ENCODE measurements at places on chromosomes 5 and 9. TPM values are rescaled to one million over a fixed set of nuclear protein-coding genes. Genes with fewer than 3 reads are reported as not detected.

DNA sequence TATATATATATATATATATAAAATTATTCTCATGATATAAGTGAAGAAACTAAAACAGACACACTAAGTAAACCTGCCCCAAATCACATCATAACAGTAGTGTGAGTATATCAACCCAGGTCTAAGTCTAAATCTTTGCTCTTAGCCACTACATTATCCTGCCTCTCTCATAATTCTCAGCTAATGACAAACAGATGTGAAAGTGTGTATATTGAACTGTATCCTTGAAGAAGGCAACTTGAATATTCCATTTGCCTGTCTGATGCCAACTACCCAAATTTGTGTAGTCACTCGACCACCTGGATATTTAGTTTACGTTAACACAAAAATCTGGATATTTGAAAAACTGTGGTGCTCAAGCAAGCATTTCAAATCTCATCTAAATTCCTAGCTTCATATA is 97.4 kb downstream of the PPP2R2B start:
- DNase-seq, result no peak

DNA sequence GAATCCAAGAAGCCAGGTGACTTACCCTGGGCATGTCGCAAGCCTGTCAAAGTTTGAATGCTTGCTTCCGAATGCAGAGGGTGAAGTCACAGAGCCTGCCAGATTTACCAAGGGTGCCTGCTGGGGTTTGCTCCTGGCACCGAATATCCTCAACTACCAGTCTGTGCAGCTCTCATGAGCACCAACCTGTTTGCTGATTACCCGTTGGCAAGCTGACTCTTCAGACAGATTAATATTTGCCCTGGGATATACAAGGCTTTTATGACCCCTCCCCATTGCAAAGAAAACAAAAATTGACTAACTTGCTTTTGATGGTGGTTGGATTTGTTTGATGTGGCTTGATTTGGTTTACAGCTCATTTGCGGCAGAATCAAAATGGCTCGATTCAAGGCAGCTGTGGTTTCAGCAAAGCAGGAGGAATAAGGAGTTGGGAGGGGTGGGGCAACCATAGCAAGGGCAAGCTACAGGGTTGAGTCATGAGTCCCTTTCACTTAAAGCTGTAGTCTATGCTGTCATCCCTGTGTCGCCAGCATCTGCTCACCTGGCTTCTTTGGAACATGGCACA is 82.3 kb upstream of the AGXT2 start:
- DNase-seq, result peak; percentile 90

Gene HCN1
- total RNA-seq, result 0.52 TPM

- no peak for DNase-seq
Observed at GRCh38 chr9:105114318-105114717, 130.1 kb upstream of the SLC44A1 start.

GRCh38 chr9:115341426-115341825 is 223.5 kb upstream of the TNC start:
- peak; percentile 2 for DNase-seq

DNA sequence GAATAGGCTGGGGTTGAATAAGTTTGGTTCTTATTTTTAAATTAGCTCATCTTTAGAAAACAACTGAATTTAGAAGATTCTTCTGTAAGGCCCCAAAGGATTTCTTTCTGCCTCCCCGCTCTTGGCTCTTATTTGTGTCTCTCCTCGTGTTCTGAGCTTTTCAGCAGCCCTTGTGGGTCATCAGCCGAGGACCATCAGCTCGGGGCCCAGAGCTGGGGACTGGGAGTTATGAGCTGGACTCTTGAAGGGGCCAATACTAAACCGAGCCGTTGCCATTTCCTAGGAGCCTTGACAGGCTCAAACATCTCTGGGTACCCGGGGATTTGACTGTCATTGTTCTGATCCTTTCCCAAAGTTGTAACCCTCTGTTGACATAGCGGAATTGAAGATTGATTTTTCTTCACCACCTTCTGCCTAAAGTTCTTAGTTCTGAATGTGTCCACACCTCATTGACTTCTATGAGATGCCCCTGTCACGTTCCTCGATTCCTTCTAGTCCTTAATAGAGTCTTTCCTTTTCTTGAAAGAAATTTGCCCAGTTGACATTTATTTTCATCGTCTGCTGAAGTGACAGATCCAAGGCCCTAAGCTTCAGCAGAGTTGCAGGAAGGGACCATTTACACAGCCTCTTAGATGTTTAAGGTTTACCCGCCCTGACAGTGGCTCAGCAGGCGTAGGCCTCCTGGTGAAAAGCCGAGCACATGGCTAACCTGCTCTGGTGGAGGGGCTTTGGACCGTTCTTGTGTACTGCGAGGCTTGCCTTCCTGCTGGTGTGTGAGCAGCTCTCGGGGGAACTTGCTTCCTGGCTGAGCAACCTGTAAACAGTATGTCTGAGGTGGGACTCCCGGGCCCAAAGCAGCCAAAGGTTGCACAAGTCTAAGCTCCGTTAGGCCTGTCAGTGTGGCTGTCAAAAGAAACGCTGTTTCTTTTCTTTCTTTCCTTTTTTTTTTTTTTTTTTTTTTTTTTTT is 24.0 kb downstream of the ABL1 start:
- no peak for DNase-seq

Gene BTNL3
- 0.26 TPM for total RNA-seq

Gene RNF208
- 14.5 TPM for total RNA-seq

- no peak for DNase-seq
Observed at GRCh38 chr5:95063492-95063891, 221.4 kb downstream of the MCTP1 start.

Gene SPATA31D1
- total RNA-seq, result not detected

DNA sequence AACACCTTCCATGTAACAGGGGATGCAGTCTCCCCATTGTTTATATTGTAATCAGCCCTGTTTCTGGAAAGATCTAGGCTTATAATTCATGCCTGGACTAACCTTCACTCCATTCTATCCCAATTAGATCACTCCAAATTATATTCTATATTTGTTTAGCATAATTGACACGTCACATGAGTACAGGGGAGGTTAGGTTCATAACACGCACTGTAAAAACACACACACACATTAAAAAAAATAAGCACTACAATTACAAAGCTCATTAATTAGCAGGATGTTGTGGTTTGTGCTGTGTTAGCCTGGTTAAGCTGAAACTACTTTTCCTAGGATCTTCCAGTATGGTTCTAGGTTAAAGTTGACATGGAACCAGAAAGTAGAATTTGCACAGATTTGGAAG is 126.0 kb downstream of the MLLT3 start:
- DNase-seq, result no peak

GRCh38 chr9:129696944-129697655 is 31.7 kb downstream of the PRRX2 start:
- peak; percentile 6 for DNase-seq

DNA sequence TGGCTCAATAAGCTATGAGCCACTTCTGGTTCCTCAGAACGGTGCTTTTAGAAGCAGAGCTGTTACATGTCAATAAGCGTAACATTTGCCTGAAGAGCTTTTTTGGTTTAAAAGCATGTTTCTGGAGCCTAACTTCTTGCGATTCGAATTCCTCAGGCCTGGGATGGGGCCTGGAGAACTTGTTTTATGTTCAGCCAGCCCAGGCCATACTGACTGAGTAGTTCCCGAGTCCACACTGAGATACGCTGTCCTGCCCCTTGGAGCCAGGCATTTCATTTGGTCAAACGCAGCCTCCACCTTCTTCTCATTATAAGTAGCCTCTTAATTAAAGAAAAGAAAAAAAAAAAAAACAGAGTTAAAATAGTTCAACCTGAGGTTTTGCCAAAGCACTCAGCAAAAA is 260.6 kb upstream of the ANKRD55 start:
- DNase-seq, result no peak

DNA sequence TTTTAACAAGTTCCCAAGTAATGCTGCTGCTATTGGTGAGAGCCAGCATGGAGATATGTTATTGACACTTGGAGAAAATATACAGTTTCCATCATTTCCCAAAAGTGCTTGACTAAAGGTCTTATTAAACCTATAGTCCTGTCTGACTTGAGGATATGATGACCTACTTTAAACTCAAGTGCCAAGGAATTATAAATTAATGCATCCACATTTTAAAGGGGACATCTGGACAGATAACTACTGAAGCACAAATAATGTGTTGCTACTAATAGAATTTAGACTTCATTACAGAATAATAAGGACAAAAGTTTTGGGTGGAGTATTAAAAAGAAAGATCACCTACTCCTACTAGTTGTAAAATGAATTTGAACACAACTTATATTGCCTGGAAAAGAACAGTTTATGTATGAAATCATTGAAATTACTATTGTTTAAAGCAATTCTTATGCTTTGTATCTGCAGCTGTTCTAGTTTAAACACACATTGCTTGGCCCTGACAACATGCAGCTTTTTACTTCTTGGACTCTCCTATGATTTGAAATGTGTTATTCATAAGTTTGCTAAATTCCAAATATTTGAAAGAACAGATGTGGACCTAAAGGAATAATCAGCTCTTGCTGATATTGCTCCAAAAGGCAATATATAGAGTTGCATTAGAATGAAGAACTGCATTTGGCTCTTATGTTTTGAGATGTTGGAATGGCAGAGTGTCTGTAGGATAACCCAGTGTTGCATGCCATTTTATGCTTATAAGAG is 73.4 kb downstream of the SGCD start:
- no peak for DNase-seq

- no peak for DNase-seq
Observed at GRCh38 chr5:88687373-88687911, 195.5 kb downstream of the MEF2C start.

Gene SLC6A19
- total RNA-seq, result 1.3 TPM

Gene HMGCR
- total RNA-seq, result 5.9 TPM

Gene IL3
- total RNA-seq, result not detected

DNA sequence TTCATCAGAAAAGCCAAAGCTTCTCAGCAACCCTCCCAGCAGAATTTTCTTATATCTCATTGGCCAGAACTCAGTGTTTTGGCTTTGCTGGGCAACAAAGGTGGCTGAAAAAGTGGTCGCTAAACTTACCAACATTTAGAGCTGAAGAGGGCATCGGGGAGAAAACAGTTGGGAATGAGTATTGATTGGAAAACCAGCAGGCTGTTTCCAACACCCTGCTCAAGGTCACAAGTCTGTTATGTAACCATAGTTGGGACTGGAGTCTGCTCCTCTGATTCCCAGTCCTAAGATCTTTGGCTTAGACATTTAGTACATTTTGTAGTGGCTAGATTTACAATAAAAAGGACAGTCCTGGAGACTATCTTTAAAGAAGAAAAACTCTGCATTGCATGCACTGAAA is 17.1 kb downstream of the IL12B start:
- no peak for DNase-seq

Gene GMCL2
- not detected for total RNA-seq

Gene BRINP1
- not detected for total RNA-seq

Gene IFNB1
- total RNA-seq, result not detected

Gene PHF24
- 0.26 TPM for total RNA-seq

DNA sequence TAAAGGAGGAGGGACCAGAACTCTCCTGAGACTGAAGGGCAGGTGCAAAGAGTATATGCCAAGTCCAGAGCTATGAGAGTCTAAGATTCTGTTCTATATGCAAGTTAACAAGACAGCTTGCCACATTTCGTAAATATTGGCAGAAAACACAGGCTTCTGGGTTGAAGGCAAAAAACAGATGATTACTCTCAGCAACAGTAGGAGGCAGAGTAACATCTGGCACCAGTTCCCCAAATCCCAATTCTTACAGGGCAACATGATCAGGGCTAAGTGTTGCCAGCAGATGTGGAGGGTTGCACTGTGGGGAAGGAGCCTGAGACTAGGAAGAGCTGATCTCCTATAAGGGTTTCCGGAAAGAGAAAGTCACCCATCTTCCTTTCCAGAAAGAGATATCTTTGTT is 179.4 kb downstream of the PJA2 start:
- no peak for DNase-seq

DNA sequence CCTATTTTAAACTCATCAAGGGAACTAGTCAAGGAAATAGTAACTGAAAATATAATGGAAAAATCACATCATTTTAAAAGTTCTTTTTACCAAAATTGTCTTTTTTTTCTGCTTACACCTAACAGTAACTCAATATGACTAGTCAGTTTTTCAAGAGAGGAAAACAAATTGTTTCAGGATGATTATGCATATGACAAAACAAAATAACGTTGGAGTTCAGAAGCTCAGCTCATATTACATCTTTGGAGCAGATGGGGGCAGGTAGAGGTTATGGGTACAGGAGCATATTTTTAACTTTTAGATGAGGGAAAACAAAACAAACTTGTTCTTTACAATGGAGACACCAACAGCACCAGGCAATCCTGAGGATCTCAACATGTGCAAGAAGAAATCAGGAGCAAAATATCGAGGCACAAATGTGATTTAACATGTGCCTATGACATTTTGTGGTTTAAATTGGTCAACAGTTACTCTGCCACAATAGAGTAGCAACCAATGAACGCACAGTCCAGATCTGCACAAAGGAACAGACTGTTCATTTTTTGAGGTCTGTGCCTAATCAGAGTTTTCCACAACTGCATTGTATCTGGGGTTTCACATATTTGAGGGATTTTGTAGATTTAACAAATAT is 659.0 kb downstream of the ANXA1 start:
- no peak for DNase-seq

GRCh38 chr5:169404223-169404622 is 103.3 kb upstream of the SLIT3 start:
- DNase-seq, result no peak

Gene ECSCR
- 2.6 TPM for total RNA-seq

GRCh38 chr5:174065528-174066197 is 20.2 kb downstream of the NSG2 start:
- DNase-seq, result peak; percentile 58

Gene OTP
- total RNA-seq, result not detected

DNA sequence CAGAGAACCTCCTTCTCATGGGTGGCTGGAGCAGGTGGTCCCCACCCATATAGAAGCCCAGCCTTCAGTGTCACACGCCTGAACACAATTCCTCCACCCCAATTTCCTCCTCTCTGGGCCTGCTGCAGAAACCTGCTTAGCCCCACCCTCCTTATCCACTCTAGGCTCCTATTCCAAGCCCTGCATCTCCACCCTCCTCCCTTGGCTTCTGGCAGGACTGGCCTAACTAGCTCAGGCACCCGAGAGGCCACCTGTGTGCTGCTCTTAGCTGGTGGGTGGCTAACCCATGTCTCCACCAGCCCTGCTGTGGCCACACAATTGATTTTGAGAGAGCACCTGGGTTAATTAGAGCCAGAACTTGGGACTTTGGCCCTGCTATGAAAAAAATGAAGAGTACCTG is 77.3 kb upstream of the ATP10B start:
- no peak for DNase-seq

GRCh38 chr9:136534366-136534765 is 11.5 kb downstream of the NOTCH1 start:
- DNase-seq, result no peak

Gene CDKN2A
- total RNA-seq, result 6.2 TPM

Gene TIFAB
- total RNA-seq, result not detected

- no peak for DNase-seq
Observed at GRCh38 chr5:86565197-86565789, 52.4 kb upstream of the COX7C start.
